RKO (cell line): ENCODE measurements at places on chromosomes 5 and 9.

DNA sequence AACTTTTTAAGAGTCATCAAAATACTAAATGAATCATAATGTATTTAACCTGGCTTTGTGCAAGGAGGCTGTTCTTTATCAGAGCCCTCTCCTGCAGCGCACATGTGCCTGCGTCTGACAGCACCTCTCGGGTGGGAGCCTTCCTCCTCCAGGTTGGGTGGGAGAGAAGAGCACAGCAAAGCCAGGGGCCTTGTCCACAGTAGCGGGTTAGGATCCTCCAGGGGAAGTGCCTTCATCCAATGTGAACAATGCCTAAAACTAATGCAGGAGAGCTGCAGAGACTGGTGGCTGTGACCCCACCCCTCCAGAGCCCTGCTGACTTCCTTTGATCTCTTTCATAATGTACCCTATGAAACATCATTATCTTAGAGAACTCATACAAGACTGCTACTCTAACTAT is 10.2 kb downstream of the UBE2QL1 start:
- DNase-seq, result no peak

GRCh38 chr9:126842220-126842842 is 18.1 kb upstream of the ZBTB34 start:
- no peak for DNase-seq

DNA sequence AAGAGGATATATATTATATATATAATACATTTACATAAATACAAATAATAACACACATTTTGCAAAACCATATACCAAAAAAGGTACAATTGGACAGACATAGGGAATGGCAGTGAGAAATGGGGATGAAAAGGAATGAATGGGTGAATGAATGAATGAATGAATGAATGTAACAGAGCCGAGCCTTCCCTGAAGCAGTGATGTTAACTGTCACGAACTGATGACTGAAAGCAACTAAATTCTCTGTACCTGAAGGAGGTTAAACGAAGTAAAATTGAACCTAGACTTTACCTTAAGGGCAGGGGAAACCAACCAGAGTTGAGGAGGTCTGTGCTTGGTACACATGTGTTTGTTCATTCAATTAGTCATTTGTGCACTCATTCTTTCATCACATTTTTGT is 169.6 kb upstream of the TBC1D2 start:
- DNase-seq, result no peak

DNA sequence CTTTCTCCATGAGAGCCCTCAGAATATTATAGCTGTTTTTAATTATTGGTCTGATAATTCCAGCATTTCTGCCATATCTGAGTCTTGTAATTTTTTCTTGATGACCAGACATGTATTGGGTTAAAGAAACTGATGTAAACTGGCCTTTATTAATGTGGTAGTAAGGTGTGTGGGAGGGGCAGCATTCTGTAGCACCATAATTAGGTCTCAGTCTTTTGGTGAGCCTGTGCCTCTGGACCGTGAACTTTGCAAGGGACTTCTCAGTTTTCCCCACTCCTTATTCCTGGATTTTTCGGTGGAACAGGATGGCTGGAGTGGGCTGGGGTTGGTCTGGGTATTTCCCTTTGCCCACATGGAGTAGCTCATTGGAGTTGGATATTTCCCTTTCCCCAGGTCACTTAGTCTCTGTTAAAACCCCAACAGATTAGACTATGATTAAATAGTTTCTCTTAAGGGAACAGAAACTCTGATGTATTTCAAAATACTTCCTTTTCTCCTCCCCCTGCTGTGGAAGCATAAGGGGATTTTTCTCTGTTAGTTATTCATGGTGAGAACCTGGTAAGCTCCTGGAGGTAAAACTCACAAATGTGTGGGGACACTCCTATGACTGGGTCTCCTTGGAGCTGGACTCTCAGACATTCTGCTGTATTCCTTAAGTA is 52.4 kb downstream of the FSD1L start:
- no peak for DNase-seq

GRCh38 chr5:5235685-5236084 is 95.6 kb downstream of the ADAMTS16 start:
- DNase-seq, result no peak

DNA sequence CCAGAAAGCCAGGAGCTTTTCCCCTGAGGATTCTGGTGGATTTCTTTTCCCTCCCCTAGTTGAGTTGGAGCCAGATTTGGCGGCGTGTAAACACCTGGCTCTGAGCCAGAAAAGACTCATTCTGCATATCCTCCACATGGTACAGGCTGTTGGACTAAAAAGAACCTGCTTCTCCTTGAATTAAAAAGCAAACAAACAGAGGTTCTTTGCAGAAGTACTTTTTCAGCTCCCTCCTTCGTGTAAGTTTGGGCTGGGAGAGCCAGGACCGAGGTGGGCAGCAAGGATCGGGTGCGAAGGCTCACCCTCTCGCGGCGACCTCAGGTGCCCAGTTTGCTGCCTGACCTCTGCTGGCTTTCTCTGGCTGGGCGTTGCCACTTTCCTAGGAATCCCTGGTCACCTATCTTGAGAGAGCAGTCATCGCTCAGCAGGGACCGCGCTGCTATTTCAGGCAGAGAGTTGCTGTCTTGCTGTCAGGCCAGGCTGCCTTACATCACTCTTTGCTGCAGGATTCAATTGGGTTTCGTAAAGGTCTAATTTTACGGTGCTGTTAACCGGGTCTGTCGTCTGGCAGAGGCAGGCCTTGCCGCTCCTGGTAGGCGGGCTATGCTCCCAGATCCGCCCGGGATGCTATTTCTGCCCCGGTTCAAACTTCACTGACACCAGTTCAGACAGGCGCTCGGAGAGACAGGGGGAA is 3.2 kb downstream of the PAPPA start:
- DNase-seq, result no peak

GRCh38 chr5:59496524-59497134 is 396.9 kb downstream of the PDE4D start:
- peak; percentile 50 for DNase-seq

- DNase-seq, result no peak
Measured at GRCh38 chr5:132254321-132254977, 3.0 kb upstream of the PDLIM4 start.

DNA sequence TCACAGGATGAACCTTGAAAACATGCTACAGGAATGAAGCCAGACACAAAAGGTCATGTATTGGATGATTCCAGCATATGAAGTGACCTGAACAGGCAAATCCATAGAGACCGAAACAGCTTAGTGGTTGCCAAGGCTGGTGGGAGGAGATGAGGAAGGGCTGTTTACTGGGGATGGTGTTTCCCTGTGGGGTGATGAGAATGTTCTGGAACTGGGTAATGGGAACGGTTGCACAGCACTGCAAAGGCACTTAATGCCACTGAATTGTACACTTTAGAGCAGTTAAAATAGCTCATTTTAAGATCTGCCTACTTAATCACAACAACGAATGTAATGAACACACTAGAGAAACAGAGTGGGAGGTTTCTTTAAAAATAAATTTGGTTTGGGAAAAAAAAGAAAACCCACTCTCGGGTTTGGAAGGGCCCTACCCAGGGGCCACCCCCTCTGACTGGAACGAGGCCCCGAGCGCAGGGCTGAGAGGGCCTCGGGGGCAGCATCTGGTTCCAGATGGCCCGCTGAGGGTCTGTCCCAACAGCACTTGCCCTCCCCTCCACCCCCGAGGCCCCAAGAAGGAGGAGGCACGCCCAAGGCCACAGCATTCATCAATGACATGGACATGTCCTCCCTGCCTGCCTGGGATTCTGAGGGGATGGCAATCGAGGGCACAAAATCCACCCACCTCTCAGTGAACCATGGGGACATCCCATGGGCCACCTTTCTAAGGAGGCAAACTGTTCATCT is 31.7 kb downstream of the SARDH start:
- DNase-seq, result no peak

- no peak for DNase-seq
Measured at GRCh38 chr9:22210936-22211335, 201.8 kb upstream of the CDKN2B start.

DNA sequence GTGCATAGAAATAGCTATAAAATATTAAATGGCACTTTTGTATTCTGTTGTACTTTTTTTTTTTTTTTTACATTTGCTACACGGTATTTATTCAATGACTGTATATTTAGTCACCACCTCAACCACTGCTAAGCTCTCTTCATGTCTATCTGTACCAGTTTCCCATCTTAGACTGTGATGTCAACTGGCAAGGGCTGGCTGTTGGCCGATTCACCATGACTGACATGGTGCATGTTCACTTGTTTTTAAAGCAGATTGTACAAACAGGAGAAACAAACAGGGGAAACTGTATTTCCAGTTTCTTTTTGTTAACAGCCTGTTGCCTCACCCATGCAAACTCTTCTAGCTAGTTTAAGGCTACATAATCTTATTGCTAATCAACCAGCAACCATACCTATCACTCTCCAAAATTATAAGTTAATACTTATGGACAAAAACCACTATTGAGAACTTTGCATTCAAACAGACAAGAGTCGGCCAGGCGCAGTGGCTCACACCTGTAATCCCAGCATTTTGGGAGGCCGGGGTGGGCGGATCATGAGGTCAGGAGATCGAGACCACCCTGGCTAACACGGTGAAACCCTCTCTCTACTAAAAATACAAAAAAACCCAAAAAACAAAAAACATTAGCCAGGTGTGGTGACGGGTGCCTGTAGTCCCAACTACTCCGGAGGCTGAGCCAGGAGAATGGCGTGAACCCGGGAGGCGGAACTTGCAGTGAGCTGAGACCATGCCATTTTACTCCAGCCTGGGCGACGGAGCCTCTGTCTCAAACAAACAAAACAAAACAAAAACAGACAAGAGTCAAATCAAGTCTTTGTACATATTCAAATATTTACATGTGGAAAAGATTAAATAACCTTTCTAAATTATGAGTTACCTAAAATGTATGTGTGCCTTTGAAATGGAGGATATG is 13.2 kb downstream of the ZFAND5 start:
- peak; percentile 81 for DNase-seq

DNA sequence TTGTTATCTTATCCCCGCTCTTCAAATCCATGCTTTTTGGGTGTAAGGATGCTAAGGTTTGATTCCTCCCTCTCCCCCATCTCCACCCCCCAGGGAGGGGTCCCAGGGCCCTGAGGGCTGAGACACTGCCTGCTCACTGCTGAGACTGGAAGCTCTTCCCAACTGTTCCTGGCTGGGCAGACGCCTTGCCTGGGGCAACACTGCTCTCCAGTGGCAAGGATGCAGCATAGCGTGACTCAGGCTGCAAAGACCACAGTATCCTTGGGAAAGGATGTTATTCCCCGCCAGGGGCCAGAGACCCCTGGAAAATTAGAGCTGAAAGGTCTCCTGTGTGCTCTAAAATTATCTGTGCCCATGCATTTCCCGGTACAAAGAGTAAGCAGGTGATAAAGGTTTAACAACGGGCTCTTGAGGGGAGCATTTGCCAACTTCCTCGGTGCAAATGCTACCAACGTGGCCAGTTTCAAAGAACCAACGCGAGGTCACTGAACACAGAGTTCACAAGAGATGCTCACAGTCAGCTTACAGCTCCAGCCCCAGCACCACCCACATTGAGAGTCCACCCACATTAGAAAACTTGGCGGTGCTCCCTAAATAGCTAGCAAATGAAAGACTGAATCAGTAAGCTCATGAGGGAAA is 271.9 kb downstream of the NSG2 start:
- peak; percentile 70 for DNase-seq

GRCh38 chr9:114898741-114899140 is 31.6 kb downstream of the TNFSF8 start:
- no peak for DNase-seq

GRCh38 chr9:38708759-38709158 is 11.2 kb downstream of the FAM240B start:
- peak; percentile 4 for DNase-seq

DNA sequence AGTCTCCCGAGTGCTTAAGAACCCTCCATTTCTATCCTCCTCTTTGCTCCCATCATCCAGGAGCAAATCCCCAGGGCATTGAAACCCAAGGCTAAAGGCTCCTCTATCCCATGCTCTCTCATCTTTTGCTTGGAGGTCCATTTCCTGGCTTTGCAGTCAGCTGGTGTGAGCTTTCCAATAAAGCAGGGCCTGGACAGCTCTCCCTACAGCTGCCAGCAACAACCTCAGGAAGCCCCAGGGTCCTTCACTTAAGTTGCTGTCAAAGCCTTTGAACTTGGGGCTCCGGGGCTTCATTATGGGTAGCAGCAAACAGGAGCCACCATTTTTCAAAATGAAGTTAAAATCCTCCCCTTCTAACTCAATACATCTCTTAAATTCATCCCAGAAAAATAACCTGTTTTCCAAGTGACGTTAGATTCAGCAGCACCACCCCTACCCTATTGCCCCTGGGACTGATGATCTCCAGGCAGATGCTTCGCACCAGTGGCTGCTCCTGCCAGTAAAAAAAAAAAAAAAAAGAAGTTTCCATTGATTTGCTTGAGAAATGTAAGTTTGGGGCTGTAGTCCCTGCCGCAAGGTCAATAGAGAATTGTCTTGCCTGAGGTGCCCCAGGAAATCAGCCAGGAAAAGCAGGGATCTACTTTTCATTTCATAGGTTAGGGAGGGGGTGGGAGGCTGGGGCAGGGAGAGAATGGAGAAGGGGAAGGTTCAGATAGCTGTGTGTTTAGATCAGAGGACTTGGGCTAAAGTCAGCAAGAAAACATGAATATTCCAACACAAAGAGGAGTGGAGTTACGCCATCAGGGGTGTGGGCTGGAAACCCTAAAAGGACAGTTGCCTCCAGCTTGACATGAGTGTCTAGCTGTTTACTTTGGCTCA is 83.8 kb upstream of the IL6ST start:
- no peak for DNase-seq

GRCh38 chr5:317086-317811 is 4.3 kb upstream of the AHRR start:
- peak; percentile 48 for DNase-seq
